Suppressor macrophage treated with lipopolysaccharide for 4 hours (primary cell): ENCODE measurements at places on chromosomes 4 and X.

DNA sequence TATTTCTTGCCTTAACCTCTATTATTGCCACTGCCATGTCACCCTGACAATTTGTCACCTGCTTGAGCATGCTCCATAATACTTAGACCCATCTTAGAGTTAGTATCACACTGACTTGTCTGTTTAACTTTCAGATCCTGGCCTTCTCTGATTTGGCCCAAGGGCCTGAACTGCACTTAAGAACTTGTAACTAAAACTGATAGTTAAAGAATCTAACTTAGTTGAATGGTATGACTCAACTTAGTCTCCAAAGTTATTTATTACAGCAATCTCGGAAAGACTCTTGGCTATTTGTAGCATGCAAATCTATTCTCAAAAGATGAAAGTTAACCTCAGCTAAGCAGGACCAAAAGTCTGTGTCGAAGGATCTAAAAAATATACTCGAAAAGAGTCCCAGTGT, 72.3 kb downstream of the IGSF1 start:
- DNase-seq: no peak

DNA sequence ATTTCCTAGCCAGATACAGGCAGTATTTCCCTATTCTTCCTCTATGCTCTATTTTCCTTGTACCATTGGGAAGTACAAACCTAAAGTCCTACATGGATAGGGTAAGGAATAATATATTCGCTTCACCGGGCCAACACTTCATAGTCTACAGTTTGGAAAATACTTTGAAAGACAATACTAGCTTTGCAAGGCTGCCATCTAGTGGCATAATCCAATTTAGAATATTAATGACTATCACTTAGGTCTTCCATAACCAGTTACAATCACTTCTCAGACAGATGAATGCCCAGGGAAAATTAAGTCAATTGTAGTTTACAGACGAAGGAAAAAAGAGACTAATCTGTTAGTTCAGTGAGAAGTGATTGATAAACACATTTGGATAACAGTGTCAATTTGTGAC, 141.0 kb upstream of the FAM47C start:
- peak; percentile 24 for DNase-seq

DNA sequence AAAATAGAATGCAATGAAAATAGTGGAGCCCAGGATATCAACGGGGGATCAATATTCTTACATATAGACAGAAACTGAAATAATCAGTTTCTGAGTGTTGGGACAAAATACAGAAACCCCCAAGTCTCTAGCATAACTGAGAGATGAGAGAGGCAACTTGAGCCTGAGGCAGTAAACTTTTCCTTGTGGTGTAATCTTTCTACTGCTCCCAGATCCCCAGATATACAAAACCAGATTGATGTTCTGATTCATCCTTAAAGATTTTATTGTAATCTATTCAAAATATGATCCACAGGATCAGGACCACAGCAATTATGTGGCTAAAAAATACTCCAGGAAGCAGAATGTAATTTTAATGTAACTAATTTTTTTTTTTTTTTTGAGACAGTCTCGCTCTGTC, 2282.6 kb downstream of the ARAP2 start:
- DNase-seq: no peak

DNA sequence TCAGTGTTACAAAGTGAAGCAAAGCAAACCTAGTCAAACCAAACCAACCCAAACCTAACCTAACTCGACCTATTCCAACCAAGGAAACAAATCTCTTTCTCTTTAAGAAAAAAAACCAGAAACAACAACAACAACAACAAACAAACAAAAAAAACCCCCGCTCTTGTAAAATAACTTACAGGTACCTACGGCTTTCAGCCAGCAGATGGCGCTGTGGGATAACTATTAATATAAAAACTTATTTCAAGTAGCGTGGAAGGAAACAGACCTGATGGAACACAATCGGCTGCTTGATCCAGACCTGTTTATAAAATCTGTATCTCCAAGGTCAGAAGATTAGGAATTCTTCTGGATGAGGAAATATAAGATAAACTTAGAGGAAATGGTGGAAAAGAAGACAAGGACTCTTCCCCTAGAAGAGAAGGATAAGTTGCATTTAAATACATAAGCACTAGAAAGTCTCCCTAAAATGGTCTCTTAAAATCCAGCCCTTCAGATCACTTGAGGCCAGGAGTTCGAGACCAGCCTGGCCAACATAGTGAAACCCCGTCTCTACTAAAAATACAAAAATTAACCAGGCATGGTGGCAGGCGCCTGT, 34.4 kb upstream of the CDKL5 start:
- peak; percentile 69 for DNase-seq

- no peak for DNase-seq
Observed at GRCh38 chr4:94826206-94826605, 68.5 kb downstream of the BMPR1B start.

GRCh38 chr4:111268769-111269414, 646.0 kb upstream of the PITX2 start:
- no peak for DNase-seq

DNA sequence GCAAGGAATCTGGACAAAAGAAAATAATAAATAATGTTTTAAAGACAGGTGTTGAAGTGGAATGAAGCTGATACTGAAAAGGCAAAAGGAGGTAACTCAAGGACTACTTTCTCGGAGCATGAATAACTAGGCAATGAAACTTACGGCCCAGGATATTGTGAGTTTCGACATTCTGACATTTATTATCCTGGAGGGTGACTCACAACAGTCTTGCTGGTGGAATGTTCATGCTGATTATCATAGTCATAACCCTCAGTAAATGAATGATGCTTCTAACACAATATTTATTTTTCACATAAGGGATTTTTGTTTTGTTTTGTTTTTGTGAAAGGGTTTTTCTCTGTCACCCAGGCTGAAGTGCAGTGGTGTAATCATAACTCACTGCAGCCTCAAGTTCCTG, 147.0 kb upstream of the HPGD start:
- no peak for DNase-seq

DNA sequence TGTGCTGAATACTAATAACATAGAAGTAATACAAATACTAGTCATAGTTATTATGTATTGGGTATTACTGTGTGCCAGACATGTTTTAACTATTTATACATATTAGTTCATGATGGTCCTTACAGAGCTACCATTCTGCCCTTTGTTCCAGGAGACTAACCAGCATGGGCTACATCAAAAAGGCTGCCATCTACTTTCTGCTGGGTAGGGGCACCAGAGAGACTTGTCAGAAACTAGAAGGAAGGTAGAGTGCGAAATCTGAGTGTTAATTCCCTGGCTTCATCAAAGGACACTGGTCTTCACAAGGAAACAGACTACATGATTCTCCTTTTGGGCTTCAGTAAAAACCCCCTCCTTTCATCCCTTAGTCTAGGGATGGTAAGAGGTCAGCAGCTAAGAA, 347.8 kb downstream of the GBA3 start:
- DNase-seq: no peak

DNA sequence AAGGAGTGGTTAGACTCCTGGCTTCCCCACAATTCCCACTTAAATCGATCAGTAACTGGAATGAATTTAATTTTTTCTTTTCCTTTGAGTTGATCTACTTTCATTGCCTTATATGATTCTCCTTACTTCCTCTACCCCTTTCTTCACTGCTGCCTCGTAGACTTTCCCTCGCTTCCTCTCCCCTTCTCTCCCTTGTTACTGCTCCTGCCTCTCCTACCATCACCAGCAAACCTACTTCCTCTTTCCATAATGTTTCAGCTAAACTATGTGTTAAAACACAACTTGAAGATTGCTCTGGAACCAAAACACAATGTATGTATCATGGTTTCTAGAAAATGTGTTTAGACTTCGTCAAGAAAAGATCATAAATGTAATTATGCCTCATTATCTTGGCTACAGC, 132.0 kb upstream of the TET2 start:
- DNase-seq: peak; percentile 63

DNA sequence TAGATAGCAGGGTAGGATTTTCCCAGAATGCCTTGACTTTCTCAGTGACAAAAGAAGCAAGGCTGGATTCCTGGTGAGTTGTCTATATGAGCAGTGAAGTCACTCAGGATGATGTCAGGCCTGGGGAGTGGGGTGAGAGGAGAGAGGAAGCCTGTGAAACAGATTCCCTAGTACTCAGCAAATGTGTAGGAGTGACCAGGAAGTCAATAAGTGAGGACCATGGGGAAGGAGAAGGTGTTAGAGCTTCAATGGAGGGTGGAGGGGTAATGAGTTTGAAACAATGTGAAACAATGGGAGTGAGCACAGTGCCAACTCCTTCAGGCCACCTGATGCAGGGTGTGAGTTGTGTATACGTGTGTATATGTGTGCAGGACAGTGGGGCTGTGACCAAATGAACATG, 2.4 kb upstream of the SLC9A6 start:
- peak; percentile 68 for DNase-seq

- DNase-seq: no peak
Observed at GRCh38 chrX:115257711-115258110, 23.8 kb upstream of the LRCH2 start.

GRCh38 chr4:36301127-36301526, 19.7 kb downstream of the DTHD1 start:
- no peak for DNase-seq

DNA sequence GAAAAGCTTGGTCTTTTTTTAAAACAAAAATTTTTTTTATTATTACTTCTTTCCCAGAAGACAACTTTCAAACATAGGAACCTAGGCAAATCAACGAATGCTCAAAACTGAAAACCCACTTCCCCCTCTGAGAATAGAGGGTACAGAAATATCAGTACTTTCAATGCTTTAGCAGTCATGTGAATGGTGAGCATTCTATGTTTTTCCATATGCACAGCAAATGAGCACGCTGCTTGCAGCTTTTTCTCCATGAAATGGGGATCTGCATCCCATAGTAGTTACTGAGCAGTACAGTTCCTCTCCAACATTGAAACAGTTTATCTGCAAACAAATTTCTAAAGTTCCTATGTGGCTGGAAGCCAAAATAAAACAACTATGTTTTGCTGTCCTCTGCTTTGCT, 108.4 kb upstream of the BMP2K start:
- DNase-seq: peak; percentile 55

DNA sequence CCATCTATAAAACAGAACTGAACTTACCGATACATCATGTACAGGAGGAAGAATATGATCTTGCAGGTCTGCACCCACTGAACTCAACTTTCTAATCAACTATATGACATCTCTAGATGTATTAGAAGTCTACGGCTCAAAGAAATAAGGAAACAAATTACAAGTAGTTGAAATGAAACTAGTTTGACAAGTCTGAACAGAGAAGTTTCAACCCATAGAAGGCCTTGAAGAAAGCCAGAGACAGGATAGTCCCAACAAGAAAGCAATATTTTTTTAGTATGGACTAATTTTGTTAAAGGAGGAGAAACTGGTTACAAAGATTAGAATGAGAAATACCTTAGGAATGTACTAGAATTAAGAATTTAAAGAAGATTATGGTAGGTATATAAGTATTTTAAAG, at the start of gene TMPRSS11A:
TMPRSS11A (minus strand) TSS at position 138 of the 400 bp plus-strand sequence; CDS start at position 38, 100 bp downstream.
- no peak for DNase-seq

DNA sequence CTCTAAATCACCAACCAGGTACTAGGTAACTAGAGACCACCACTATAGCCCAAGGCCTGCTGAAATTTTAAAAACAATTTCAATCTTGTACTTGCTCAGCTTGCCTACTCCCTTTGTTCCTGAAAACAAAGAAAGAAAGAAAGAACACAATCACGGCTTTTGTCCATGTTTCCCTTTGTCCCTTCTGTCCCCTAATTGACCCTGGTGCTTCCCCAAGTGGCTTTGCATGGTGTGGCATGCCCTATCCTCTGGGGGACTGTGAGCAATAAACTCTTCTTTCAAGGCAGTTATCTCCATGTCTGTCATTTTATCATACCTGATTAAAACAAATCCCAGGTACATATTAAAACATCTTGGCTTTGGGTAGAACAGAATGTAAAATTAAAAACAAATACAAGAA, 94.8 kb downstream of the ARSJ start:
- no peak for DNase-seq

DNA sequence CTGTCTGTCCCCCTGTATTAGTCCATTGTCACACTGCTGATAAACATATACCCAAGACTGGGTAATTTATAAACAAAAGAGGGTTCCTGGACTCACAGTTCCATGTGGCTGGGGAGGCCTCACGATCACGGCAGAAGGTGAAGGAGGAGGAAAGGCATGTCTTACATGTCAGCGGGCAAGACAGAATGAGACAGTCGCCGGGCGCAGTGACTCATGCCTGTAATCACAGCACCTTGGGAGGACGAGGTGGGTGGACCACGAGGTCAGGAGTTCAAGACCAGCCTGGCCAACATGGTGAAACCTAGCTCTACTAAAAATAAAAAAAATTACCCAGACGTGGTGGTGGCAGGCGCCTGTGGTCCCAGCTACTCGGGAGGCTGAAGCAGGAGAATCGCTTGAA, 24.7 kb downstream of the IL3RA start:
- no peak for DNase-seq

DNA sequence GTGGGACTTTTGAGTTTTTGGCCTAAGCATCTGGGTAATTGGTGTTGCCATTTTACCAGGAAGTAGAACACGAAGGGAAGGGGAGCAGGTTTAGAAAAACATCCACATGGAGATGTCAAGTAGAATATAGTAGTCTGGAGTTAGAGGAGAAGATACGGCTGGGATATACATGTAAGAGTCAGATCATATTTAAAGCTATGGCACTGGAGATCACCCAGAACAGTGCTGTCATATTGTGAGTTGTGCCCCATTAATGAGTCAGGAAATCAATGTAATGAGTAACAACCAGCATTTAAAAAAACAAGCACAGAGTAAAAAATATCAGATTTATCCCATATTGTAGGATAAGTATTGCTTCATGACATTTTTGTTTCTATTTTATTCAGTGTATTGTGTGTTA, 4.2 kb downstream of the GSTCD start:
- DNase-seq: no peak

DNA sequence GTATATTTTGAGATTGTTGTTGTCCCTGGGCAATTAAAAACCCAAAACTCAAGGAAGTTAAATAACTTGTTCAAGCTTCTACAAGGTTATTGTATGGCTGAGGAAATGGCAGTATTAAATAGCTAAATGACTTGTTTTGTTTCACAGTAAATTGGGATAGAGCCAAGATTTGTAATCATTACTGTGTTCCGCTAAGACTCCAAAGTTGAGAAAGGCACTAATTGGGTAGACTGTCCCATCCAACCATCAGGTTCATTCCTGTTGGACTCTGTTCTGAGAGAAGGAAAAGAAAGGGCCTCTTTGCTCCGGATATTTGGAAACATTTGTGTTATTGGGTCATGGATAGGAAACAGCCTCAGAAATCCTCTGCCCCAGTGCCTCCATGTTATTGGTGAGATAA, 82.2 kb downstream of the DCLK2 start:
- no peak for DNase-seq

- no peak for DNase-seq
Observed at GRCh38 chr4:123408471-123409084, 12.0 kb downstream of the SPRY1 start.

DNA sequence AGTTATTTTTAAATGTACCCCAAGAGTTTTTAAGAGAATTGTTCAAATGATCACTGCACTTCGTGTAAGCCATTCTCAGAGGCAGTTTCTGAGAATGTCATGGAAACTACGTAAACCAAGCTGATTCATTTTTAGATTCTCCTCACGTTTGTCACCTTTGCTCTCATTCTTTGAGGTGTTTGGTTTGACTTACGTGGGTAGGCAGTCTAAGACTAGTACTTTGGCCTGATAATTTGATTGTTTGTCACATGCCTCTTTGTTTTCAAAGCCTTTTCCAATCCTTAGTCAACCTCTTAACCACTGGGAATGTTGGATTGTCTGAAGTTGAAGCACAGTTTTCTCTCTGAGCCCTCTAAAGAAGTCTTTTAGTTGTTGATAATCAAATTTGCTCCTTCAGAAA, 10.5 kb downstream of the SEPTIN11 start:
- DNase-seq: no peak

GRCh38 chr4:147862043-147862692, 130.3 kb downstream of the ARHGAP10 start:
- no peak for DNase-seq
